ENCODE measurements at places on chromosomes 12 and 14.

DNA sequence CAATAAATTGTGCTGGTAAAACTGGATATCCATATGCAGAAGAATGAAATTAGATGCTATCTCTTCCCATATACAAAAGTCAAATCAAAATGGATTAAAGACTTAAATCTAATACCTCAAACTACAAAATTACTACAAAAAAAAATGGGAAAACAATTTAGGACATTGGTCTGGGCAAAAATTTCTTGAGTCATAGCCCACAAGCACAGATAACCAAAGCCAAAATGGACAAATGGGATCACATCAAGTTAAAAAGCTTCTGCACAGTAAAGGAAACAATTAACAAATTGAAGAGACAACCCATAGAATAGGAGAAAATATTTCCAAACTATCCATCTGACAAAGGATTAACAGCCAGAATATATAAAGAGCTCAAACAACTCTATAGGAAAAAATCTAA is 264.6 kb downstream of the NUAK1 start:
- no peak for DNase-seq

- DNase-seq = peak; percentile 28
Measured at GRCh38 chr12:52969828-52970569, 21.1 kb downstream of the KRT18 start.

GRCh38 chr14:101125313-101125712 is 221.8 kb upstream of the RTL1 start:
- DNase-seq = no peak

GRCh38 chr12:120119271-120119973 is 2.9 kb upstream of the RAB35 start:
- no peak for DNase-seq

DNA sequence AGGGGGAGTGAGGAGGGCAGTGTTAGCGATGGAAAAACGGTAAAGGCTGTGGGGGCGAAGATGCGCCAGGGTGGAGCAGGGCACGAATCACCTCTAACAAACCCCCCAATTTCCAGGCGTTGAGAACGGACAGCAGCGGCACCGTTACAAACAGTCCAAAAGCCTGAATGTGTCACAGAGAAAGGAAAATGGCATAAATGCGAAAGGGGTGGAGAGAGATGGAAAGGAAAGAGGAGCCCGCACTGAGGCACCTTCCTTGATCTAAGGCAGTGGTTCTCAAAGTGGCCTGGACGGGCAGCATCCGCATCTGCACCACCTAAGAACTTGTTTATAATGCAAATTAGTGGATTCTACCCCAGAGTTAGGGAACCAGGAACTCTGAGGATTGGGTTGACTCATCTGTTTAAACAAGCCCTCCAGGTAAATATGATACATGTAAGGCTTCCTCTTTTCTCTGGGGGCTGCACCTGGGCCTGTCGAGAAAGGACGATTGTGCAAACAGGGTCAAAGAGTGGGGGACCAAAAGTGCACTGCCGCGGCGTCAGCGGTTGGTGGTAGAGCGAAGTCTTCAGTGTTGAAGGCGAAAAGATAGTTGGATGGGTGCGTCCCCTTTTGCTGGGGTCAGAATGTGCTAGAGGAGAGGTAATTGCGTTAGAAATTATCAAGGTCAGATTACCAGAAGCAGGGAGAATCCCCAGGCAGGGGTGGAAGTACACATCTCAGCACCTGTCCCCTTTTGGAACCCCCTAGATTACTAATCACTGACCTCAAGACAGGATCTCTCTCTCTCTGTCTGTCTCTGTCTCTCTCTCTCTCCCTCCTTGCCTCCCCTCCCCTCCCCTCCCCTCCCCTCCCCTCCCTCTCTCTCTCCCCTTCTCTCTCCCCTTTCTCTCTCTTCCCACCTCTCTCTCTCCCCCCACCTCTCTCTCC is 1.3 kb upstream of the KCNH5 start:
- DNase-seq = no peak

DNA sequence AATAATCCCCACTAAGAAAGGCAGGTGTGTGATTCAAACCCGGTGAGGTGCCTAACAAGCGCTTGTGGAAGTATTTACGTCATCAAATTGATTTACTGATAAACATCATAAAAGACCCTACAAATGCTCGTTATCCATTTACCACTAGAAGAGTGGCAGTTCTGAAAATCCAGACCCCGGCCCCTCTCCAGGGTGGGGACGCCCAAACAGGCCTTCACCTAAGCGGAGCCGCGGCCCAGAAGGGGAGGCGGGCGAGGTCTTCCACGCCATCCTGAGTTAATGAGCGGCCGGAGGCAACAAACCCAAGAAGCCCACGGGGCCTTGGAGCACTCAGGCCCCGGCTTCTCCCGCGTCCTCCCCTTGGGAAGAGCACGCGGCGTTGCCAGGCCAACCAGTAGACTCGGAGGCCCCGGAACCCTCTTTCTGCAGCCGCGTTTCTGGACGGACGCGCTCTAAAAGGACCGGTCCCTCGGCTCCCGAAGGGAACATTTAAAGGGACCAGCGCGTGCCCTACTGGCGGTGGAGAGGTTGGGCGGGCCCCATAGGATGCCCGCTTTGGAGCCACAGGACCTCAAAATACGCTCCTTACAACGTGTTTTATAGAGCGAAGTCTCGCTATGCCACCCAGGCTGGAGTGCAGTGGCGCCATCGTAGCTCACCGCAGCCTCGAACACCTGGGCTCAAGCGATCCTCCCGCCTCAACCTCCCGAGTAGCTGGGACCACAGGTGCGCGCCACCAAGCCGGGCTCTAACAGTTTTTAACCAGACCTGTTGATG is 3.5 kb downstream of the PTPN21 start:
- peak; percentile 76 for DNase-seq

DNA sequence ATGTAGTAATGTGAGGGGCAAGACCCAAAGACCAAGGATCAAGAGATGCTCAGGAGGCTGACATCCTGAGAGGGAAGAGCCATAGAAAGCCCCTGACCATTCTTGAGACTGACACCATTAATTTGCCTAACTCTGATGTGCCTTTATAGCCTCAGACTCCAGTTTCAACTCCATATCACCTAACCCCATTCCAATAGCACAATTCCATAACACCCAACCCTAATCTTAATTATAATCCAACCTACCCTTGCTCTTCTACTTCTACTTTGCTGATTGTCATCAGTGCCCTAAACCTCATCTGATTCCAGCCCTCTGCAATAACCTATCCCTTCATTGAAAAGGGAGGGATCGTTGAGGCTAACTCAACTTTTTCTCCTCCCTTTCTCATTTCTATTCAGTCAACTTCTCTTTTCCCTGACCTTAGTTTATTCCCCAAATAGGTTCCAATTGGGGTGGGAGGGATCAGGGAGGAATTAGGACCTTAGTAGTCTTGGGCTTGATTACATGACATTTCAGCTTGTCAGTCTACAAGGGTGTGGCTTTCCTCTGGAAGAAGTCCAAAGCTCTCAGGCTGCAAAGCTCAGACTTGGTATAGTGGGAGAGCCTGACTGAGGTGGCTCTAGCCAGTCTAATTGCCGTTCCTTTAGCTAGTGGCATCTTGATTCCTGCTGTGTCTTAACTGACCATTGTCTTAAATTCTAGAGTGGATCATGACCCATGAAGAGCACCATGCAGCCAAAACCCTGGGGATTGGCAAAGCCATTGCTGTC is 3.1 kb downstream of the PFKM start:
- DNase-seq = no peak

- no peak for DNase-seq
Measured at GRCh38 chr14:24369463-24369862, 1.5 kb downstream of the NFATC4 start.

GRCh38 chr14:94018308-94018707 is 7.8 kb upstream of the OTUB2 start:
- DNase-seq = no peak

GRCh38 chr14:78752518-78753188 is 582.5 kb downstream of the NRXN3 start:
- DNase-seq = no peak

GRCh38 chr12:47748507-47748828 is 10.2 kb downstream of the RAPGEF3 start:
- DNase-seq = no peak

DNA sequence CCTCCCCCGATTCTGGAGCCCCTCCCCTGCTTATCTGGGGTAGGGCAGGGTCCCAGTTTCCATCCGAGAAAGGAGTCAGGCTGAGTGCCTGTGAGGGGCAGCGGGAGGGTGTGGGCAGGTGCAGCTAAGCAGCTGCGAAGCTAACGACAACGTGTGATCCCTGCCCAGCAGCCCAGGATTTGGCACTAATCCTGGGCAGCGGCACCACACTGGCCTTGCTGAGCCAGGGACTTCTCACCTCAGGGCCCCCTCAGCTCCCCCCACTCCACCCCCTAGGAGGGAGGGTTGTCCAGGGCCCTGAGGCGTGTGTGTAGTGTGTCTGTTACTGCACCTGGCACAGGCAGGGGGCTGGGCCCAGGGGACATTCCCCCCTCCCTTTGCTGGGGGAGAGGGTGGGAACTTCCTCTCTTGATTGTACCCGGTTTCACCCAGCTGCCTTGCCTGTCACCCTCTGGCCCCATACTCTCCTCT is 1.8 kb downstream of the SMIM41 start:
- no peak for DNase-seq

GRCh38 chr14:57060276-57060955 is 208.3 kb downstream of the EXOC5 start:
- DNase-seq = no peak

DNA sequence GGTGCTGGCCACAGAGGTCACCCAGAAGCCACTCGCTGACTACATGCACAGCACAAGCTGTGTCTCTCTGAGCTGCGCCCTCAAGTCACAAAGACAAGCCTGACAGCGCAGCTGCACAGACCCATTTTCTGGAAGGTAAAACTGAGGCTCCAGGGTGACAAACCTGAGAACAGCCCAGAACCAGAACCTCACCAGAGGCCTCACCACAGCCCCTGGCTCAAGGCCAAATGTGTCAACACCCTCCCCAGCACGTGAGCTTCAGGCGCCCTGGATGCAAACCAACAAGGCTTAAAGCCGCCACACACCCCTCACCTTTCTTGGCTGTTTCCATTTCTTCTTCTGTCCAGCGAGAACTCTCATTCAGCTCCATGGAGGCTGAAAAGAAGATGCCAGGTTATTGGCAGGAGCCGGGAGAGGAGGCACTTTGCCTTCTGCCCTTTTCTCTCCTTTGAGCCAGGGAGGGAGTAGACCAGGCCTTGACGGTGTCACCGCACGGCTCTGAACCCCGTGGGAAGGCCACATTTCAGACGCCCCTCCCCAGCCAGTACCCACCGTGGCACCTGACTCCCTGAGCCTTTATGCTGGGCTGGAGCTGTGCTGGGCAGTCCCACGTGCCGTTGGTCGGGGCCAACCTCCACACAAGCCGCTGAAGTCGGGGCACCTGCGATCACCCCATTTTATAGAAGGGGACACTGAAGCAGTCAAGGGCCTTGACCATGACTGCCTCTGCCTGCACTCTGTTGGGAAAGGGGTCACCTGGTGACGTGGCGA is 103.1 kb downstream of the RFLNA start:
- DNase-seq = no peak
